Daoy (cell line): ENCODE measurements at places on chromosomes 11 and 22.
A peak's percentile ranks its signal among the peaks of the same experiment; 100 is the strongest.

GRCh38 chr22:43232445-43232844, 45.5 kb upstream of the TTLL12 start:
- no peak for DNase-seq

GRCh38 chr22:37792494-37792893, 15.2 kb upstream of the GCAT start:
- DNase-seq = no peak

GRCh38 chr11:4699697-4700435, 2.2 kb upstream of the OR51E2 start:
- no peak for DNase-seq

- DNase-seq = no peak
Observed at GRCh38 chr11:11514246-11514645, 107.6 kb downstream of the GALNT18 start.

DNA sequence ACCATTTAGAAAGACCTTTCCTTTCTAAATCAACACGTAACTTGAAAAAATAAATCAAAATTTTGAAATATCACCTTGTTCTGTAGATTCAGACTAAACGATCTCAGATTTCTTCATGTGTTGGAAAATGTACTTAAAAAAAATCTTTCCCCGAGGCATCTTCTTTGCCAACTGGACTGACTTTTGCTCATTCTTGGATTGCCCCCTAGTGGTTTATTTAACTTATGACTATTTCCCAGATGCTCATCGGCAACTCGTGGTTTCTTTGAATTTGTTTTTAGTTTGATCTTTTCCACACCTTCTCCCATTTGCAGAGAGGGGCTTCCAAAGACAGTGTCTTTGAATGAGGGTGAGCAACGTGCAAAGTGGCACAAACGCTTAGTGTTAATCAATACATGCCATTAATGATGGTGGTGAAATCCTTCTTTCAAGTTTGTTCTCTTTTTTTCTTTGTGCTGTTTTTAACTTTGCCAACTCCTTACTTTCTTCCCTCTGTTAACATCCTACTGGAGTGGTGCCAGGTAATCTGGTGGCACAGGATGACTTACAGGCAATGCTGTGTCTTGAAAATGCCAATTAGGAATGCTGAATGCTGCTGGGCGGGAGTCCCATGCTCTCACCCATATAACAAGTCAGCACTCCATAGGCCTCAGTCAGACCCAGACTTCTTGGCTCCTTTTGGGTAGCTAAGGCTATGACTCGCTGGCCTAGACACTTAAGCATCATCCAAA, 18.3 kb downstream of the PRSS23 start:
- DNase-seq = peak; percentile 56

DNA sequence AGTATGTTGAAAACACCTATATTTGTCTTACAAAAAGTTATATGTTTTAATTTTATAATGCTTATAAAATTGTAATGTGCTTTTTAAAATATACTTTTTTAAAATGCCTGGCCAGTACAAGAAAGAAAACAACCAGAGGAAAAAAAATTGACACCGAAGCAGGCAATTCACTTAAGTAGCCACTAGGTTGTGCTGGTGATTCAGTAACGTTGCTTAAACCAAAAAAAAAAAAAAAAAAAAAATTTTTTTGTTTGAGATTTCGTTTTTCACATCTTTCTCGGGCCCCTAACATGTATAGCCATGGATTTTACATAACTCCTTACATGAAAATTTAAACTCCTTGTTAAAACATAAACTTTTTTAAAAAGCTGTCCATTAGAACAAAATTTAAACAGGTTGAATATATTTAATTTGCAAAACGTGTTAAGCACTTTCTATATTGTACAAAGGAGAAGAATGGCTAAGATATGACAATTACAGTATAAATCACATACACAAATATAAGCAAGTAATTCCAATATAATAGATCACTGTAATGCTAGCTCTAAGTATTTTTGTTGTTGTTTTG, 9.2 kb downstream of the OR8B4 start:
- DNase-seq = peak; percentile 23
